K562 (cell line): ENCODE measurements at places on chromosomes 11 and 22. TPM values are rescaled to one million over a fixed set of nuclear protein-coding genes. Genes with fewer than 3 reads are reported as not detected.

- no peak for DNase-seq
Measured at GRCh38 chr11:108804511-108804910, 139.6 kb downstream of the DDX10 start.

The DDX25 gene
- total RNA-seq: not detected in 2 replicates

DNA sequence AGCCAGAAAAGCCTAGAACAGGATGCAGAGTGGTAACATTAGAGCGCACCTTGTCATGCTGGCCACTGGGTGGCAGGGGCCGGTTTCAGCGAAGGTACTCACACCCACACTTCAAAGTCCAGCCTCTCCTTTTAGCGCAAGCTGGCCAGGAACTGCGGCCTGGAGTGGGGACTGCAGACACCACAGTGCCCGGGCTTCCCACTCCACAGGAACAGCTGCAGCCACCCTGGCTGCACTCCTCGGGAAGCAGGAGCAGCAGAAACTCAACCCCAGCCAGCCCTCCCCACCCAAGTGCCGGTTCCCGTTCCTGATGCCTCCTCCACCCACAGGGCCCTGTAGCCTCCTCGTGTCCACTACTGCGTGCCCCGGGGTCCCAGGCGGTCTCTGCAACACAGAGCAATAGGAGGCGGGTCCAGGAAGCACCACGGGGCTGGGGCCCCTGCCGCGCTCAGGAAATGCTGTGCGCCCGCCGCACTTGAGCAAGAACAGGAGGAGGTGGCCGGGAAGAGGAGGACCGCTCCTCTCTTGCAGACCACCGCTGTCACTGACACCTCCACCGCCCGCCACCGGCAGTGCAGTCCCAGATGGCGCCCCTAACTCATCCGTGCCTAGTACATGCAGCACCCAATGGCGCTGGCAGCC lies 2.2 kb downstream of the RFPL2 start:
- DNase-seq: peak; percentile 22

The C2CD3 gene
- 17.6 and 18.5 TPM in 2 replicates for total RNA-seq

The UPK2 gene
- total RNA-seq: not detected in 2 replicates

DNA sequence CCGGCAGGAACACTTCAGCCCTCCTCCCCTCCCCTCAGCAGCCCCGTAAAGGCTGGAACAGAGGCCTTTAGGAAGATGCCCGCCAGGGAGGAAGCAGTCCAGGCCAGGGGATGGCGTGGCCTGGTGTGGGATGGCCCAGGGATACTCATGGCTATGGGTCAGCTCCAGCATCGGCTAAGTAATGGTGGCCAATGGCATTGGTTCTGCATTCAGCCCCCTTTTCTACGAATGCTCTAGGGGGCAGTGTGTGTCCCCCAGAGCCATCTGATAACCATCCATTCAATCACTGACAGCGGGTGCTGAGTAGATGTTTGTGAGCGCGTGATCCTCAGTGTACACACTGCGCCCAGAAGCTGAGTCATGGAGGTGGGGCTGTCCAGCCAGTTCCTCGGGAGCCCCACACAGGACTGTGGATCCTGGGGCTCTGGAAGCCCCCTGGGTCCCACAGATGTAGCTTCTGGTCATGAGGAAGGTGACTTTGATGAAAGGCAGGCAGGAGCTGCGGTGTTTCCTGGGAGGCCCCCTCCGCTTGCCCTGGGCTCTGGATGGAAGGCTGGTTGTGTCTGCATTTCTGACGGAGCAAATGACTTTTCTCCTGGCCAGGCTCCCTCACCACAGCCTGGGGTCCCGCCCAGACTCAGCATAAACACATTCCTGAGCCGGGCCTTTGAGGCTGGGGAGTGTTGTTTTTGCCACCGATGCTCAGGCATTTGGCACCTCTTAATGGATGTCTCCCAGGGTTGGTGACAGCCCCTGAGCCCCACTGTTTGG lies 46.5 kb downstream of the FBLN1 start:
- peak; percentile 49 for DNase-seq

DNA sequence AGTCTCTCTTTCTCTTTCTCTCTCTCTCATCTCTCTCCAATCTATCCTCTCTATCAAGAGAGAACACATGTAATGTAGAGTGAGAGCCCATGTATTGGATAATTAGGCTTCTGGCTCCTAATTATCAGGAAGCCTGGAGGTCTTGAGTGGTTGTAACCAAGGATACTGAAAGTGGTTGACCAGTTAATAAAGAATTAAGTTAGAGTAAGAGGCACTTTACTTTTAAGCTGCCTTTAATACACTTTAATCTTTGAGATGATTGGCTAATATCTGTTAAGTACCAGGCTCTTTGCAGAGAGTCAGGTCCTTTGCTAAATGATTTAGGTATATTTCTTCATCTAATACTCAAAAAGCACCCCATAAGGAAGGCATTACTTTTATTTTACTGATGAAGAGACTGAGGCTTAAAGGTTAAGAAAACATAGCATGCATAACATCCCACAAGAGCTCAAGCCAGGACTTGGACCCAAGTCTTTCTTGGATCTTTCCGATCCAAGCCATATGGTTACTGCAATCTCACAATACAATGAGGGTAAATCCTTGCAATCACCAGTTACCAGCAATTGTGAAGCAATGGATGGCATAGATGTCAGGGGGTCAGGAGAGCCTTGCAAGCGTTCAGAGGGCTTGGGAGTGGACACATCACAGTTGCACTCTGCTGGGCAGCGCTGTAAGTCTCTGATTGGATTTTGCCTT lies 22.1 kb downstream of the CD44 start:
- no peak for DNase-seq

DNA sequence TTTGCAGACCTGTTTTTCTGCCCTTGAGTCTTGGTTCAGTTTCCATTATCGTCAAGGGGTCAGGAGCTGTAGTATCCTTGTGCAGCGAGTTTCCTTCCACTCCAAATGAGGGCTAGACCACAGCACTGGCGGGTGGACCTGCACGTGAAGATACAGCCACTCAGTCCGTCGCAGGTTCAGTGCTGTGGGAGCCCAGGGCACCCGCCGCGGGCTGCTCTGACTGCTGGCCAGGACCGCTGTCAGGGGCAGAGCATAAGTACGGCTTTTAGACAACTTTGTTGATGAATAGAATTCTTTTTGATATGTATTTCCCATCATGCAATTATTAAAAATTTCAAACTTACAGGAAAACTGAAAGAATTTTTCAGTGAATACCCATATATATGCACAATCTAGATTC lies 56.6 kb downstream of the NF2 start:
- DNase-seq: no peak

- no peak for DNase-seq
Measured at GRCh38 chr11:10728789-10729472, 22.1 kb upstream of the CTR9 start.

GRCh38 chr22:19779685-19780268 lies 19.2 kb downstream of the TBX1 start:
- no peak for DNase-seq

- no peak for DNase-seq
Measured at GRCh38 chr11:111557425-111558111, 17.0 kb downstream of the LAYN start.

DNA sequence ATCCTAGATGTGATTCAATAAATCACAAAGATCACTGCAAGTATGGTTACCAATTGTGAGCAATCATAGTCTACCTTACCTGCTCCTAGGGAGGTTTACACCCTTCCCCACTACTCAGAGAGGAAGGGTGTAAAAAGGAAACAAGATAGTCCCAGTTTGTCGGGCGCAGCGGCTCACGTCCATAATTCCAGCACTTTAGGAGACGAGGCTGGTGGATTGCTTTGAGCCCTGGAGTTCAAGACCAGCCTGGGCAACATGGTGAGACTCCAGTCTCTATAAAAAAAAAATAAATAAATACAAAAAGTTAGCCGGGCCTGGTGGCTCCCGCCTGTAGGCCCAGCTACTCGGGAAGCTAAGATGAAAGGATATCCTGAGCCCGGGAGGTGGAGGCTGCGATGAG lies 962 bp upstream of the AMBRA1 start:
- DNase-seq: no peak

DNA sequence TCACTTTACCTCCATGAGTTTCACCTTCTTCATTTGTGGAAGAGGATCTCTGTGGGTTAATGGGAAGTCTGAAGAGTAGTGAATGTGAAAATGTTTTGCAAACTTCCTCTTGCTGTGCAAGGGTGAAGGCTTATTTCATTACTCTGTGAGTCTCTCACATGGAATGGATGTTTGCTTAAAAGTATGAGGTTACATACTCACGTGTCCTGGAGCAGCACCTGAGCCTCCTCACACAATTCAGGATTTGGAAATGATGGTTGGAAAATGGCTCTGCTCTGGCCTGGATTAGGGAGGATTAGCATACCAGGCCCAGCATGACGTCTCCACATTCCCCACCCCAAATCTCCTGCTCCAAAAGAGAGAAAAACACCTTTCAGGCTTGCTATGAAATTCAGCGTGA lies 4.8 kb downstream of the GRAMD1B start:
- DNase-seq: no peak
